Keratinocyte (primary cell): ENCODE measurements at places on chromosomes 2 and 18. TPM values are rescaled to one million over a fixed set of nuclear protein-coding genes. Genes with fewer than 3 reads are reported as not detected.

- no peak overlapping the region for H3K27ac ChIP-seq
- no peak overlapping the region for H3K4me3 ChIP-seq
- no peak for DNase-seq
- H3K4me1 ChIP-seq = peaks cover 6% of the 10 kb centered on the region
Observed at GRCh38 chr2:241373446-241373845, 17.4 kb downstream of the FARP2 start.

GRCh38 chr18:40917056-40917455 lies 1038.0 kb upstream of the PIK3C3 start:
- no peak overlapping the region for H3K4me3 ChIP-seq
- no peaks in the 10 kb centered on the region for H3K4me1 ChIP-seq
- H3K27me3 ChIP-seq = no peaks in the 10 kb centered on the region
- no peak overlapping the region for H3K27ac ChIP-seq
- no peaks in the 10 kb centered on the region for H3K36me3 ChIP-seq

DNA sequence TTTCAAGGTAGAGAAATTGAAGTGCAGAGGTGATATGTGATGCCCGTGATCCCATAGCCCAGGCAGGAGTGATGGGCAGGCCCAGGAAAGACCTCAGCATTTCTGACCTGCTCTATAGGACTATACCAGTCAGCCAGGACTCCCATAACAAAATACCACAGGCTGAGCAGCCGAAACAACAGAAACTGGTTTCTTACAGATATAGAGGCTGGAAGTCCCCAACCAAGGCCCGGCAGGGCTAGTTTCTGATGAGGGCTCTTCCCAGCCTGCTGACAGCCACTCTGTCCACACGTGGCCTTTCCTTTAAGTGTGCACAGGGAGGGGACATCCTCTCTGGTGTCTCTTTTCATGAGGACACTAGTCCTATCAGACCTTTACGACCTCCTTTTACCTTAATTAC lies 104.2 kb upstream of the AGAP1 start:
- H3K36me3 ChIP-seq = no peaks in the 10 kb centered on the region
- no peak overlapping the region for H3K4me3 ChIP-seq
- H3K4me1 ChIP-seq = peaks cover 14% of the 10 kb centered on the region
- DNase-seq = no peak
- H3K27ac ChIP-seq = no peak overlapping the region

GRCh38 chr18:36066686-36067054 lies 689 bp downstream of the RPRD1A start:
- DNase-seq = no peak
- no peaks in the 10 kb centered on the region for H3K27me3 ChIP-seq
- H3K4me3 ChIP-seq = peak overlapping the region; percentile 90

DNA sequence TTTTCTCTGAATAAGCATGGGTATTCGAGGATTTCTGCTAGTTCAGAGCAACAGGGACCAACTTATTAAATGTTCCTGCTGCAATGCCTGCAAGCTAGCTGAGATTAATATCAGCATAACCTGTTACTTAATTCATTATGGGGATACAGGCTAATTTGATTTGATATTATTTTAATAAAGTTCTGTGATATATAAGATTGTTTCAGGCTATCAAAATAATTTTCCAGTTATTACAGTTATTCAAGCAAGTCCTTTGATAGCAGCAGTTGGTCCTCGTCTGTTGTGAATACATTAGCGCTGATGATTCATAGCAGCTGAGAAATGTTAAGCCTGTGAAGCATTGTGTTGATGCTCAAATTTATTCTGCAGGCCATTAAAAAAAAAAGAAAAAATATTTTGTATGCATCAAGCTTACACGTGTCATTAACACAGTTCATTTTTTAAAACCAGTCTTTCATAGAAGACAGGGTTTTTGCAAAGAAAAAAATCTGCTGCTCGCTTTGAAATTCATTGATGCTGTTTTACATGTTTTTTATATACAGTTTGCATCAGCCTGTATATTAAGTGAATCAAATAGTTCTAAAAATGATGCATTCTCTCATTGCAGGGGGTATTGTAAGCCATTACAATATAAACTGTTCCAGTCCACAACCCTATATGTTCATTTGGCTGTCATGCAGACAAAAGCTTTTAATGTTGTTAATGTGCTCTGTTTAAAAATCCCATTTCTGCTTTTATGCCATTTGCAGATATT lies 482.5 kb downstream of the BCL11A start:
- H3K4me1 ChIP-seq = no peaks in the 10 kb centered on the region
- H3K27me3 ChIP-seq = no peaks in the 10 kb centered on the region
- H3K27ac ChIP-seq = no peak overlapping the region

DNA sequence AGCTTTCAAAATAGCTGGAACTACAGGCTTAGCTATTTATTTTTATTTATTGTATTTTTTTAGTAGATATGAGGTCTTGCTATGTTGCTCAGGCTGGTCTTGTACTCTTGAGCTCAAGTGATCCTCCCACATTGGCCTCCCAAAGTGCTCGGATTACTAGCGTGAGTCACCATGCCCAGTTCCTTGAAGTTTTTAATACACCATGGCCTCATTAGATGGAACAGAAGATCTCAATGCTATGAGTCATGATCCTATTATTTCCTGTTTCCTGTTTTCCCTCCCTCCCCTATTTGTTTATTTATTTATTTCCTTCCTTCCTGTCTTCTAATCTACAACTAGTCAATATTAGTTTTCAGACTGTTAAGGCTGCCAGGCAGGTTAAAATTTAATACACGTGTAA lies 309.0 kb downstream of the CMPK2 start:
- no peaks in the 10 kb centered on the region for H3K4me1 ChIP-seq
- H3K27me3 ChIP-seq = no peaks in the 10 kb centered on the region
- H3K27ac ChIP-seq = no peak overlapping the region

GRCh38 chr2:159736048-159736447 lies 23.7 kb downstream of the MARCHF7 start:
- peaks cover 39% of the 10 kb centered on the region for H3K4me1 ChIP-seq
- no peaks in the 10 kb centered on the region for H3K27me3 ChIP-seq
- DNase-seq = no peak
- H3K27ac ChIP-seq = peak overlapping the region; percentile 88

- H3K4me1 ChIP-seq = peaks cover 6% of the 10 kb centered on the region
- DNase-seq = no peak
- no peak overlapping the region for H3K27ac ChIP-seq
- H3K27me3 ChIP-seq = no peaks in the 10 kb centered on the region
- no peak overlapping the region for H3K4me3 ChIP-seq
Observed at GRCh38 chr2:220499225-220499624, 871.8 kb downstream of the SLC4A3 start.

GRCh38 chr2:121451398-121451797 lies 79.3 kb upstream of the RNU4ATAC start:
- peaks cover 50% of the 10 kb centered on the region for H3K36me3 ChIP-seq
- no peak overlapping the region for H3K4me3 ChIP-seq
- peaks cover 2% of the 10 kb centered on the region for H3K4me1 ChIP-seq
- no peak for DNase-seq
- H3K27me3 ChIP-seq = no peaks in the 10 kb centered on the region
- no peak overlapping the region for H3K27ac ChIP-seq

DNA sequence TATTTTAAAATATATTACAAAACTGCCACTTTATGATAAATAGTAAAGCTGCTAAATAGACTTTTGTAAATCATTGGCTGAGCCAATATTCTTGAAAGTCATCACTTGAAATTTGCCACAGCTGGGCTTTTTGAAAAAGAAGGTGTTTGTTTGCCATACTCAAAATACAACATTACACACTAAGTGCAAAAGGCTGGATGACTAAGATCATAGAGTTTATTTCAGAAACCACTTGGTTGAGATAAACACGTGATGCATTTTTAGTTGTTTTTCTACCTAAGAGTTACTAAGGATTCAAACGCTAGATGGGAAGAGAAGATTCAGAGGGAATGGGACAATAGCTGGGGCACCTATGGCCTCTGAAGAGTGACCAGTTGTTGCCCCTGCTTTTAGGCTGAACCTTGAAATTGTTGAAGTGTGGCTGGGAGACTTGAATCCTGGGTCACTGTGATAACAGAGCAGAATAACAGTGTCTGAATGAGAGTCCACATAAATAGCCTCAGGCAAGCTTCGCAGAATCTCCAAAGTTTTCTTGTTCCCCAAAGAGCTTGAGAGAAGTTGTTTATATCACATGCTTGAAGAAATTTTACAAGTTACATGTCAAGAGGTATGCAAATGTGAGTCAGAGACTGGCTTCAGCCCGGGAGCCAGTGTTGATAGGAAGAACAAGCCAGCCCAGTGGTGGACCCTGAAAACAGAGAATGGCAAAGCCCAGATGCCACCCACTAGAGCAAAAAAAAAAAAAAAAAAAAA lies 409.8 kb downstream of the GPD2 start:
- H3K4me3 ChIP-seq = no peak overlapping the region
- no peaks in the 10 kb centered on the region for H3K27me3 ChIP-seq
- H3K36me3 ChIP-seq = no peaks in the 10 kb centered on the region
- H3K27ac ChIP-seq = no peak overlapping the region
- peaks cover 5% of the 10 kb centered on the region for H3K4me1 ChIP-seq
- no peak for DNase-seq

DNA sequence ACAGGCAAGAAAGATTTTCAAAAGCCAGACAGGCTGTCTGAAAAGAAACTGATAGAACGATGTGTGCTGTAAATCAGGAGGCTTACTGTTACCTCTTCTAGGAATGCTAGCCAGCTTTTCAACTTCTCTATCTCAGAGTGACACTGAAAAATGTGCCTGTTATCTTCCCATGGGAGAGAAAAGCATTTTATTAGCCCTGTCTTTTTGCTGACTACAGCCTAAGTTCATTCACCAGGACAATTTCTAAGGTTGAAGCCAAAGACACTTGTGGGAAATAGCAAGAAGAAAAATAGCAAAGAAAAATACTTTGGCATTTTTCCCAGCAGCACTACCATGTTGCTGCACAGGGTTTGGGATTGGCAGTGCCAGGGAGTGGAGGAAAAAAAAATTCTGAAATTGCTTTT lies 34.0 kb downstream of the ABCB11 start:
- no peak overlapping the region for H3K4me3 ChIP-seq
- DNase-seq = no peak
- H3K36me3 ChIP-seq = no peaks in the 10 kb centered on the region
- no peak overlapping the region for H3K27ac ChIP-seq

DNA sequence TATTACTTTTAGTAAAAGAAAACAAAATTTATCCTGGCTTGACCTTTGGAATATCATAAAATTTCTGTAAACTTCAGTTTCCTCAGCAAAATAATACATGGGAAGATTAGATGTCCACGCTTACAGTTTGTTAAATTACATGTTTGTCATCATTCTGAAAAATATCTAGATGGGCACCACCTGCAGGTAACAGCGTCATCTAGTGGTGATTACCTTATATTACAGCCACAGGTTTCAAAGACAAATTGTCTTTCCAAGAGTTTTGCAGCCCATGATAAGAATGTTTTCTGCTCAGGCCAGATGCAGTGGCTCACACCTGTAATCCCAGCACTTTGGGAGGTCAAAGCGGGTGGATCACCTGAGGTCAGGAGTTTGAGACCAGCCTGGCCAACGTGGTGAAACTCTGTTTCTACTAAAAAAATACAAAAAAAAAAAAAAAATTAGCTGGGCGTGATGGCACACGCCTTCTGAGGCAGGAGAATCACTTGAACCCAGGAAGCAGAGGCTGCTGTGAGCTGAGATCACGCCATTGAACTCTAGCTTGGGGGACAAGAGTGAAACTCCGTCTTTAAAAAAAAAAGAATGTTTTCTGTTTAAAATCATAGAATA lies 96.3 kb upstream of the RASGRP3 start:
- H3K4me3 ChIP-seq = no peak overlapping the region
- H3K36me3 ChIP-seq = no peaks in the 10 kb centered on the region
- no peak for DNase-seq
- H3K27me3 ChIP-seq = no peaks in the 10 kb centered on the region
- H3K4me1 ChIP-seq = no peaks in the 10 kb centered on the region
- H3K27ac ChIP-seq = no peak overlapping the region

DNA sequence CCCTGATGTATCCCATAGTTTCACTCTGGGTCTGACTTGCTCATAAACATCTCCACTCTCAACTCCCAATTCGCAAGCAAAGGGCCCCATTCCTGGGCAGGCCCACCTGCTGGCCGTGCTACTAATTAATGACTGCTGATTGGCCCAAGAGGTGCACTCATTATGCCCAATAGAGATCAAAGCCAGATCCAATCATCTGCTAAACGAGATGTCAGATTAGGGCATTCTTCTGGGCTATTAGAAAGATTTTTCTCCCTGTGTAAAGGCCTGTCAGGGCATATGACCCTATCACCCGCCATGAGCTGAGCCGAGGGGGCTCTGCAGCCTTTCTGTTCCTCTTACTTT lies 103.4 kb upstream of the HAAO start:
- H3K27me3 ChIP-seq = no peaks in the 10 kb centered on the region
- no peak overlapping the region for H3K4me3 ChIP-seq
- no peak overlapping the region for H3K27ac ChIP-seq
- no peak for DNase-seq
- no peaks in the 10 kb centered on the region for H3K36me3 ChIP-seq

- H3K27me3 ChIP-seq = peaks cover 28% of the 10 kb centered on the region
- peaks cover 6% of the 10 kb centered on the region for H3K4me1 ChIP-seq
- no peak for DNase-seq
- H3K27ac ChIP-seq = no peak overlapping the region
- H3K36me3 ChIP-seq = no peaks in the 10 kb centered on the region
- H3K4me3 ChIP-seq = no peak overlapping the region
Observed at GRCh38 chr2:99694331-99694730, 204.5 kb upstream of the REV1 start.

- H3K36me3 ChIP-seq = no peaks in the 10 kb centered on the region
- no peaks in the 10 kb centered on the region for H3K4me1 ChIP-seq
- no peak for DNase-seq
- no peak overlapping the region for H3K4me3 ChIP-seq
- H3K27ac ChIP-seq = no peak overlapping the region
Observed at GRCh38 chr2:228793116-228793515, 478.0 kb downstream of the PID1 start.

GRCh38 chr2:28906821-28907220 lies 12.4 kb downstream of the WDR43 start:
- H3K36me3 ChIP-seq = peaks cover 14% of the 10 kb centered on the region
- DNase-seq = no peak
- no peaks in the 10 kb centered on the region for H3K27me3 ChIP-seq
- H3K27ac ChIP-seq = no peak overlapping the region

DNA sequence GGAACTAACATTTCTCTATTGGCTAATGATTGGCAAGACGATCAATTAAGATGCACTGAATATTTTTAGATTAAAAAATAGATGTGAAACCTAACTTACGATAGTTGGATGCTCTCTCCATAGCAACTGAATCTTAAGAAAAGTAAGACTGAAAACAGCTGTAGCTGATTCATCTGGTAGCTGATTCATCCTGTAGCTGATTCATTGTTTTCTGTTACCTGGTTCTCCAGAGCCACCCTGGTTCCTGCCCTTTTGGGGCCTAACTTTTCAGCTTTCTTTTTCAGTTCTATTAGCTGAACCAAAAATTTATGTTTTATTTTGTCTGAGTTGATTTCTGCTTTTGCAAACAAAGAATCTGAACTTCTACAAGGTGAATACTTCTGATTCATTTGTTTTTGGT lies 22.7 kb upstream of the SPR start:
- no peaks in the 10 kb centered on the region for H3K36me3 ChIP-seq
- no peaks in the 10 kb centered on the region for H3K27me3 ChIP-seq

Gene ASB1
- polyA plus RNA-seq = 11.8 to 16.7 TPM (median 13.0 TPM) in 3 replicates

Gene ADAM23
- polyA plus RNA-seq = 1.3 to 3.1 TPM (median 1.8 TPM) in 3 replicates

Gene DAW1
- polyA plus RNA-seq = 0.18 to 0.24 TPM (median 0.18 TPM) in 3 replicates

Gene FAM110C
- 25.1 to 38.0 TPM (median 26.3 TPM) in 3 replicates for polyA plus RNA-seq

Gene PROKR1
- polyA plus RNA-seq = 0.01 TPM in 1 of 3 replicates, not detected in the others

Gene NT5C1B
- polyA plus RNA-seq = not detected in 3 replicates

Gene C2orf66
- polyA plus RNA-seq = 0.32 to 2.9 TPM (median 2.2 TPM) in 3 replicates

Gene FAM237A
- polyA plus RNA-seq = not detected in 3 replicates

Gene AQP12A
- not detected in 3 replicates for polyA plus RNA-seq

Gene COLEC11
- not detected in 3 replicates for polyA plus RNA-seq

Gene PDE11A
- polyA plus RNA-seq = 0.01 to 0.05 TPM (median 0.04 TPM) in 3 replicates

Gene CWC22
- polyA plus RNA-seq = 3.7 to 8.8 TPM (median 4.8 TPM) in 3 replicates

Gene MAP2
- polyA plus RNA-seq = 11.9 to 27.1 TPM (median 16.2 TPM) in 3 replicates

Gene MOCOS
- 1.1 to 2.8 TPM (median 2.2 TPM) in 3 replicates for polyA plus RNA-seq

Gene SH2D6
- polyA plus RNA-seq = 0.10 to 0.21 TPM in 2 of 3 replicates, not detected in the other
